ENCODE measurements at places on chromosomes 13 and 19. TPM values are rescaled to one million over a fixed set of nuclear protein-coding genes. Genes with fewer than 3 reads are reported as not detected.

The SHC2 gene
- total RNA-seq: 0.78 TPM

The ZFR2 gene
- total RNA-seq: not detected

The CATSPERD gene
- total RNA-seq: not detected

The DCLK1 gene
- total RNA-seq: 4.5 TPM

The ICAM3 gene
- 7.7 TPM for total RNA-seq

The CDX2 gene
- total RNA-seq: not detected

The ZNF492 gene
- under 0.01 TPM for total RNA-seq

The OR7D2 gene
- total RNA-seq: not detected

The CRLF1 gene
- total RNA-seq: 3.0 TPM

The ACER1 gene
- not detected for total RNA-seq

The ZNF99 gene
- total RNA-seq: not detected

The ZNF536 gene
- not detected for total RNA-seq

The TSC22D1 gene
- 85.8 TPM for total RNA-seq

The ZNF415 gene
- 9.9 TPM for total RNA-seq

The PRTN3 gene
- total RNA-seq: not detected

The MEIOSIN gene
- total RNA-seq: not detected

The CYP4F8 gene
- total RNA-seq: not detected

The DIRAS1 gene
- 0.59 TPM for total RNA-seq

The ZNF865 gene
- 3.3 TPM for total RNA-seq

The ZNF541 gene
- 0.89 TPM for total RNA-seq

The NTF4 gene
- total RNA-seq: not detected

The ZNF844 gene
- 6.7 TPM for total RNA-seq

The HPN gene
- total RNA-seq: not detected

The XAB2 gene
- 25.2 TPM for total RNA-seq

The TINCR gene
- not detected for total RNA-seq

The FAM32A gene
- total RNA-seq: 86.4 TPM

The CELF5 gene
- total RNA-seq: not detected

The CD37 gene
- total RNA-seq: under 0.01 TPM

The GSX1 gene
- total RNA-seq: not detected

The THSD8 gene
- not detected for total RNA-seq
